ENCODE measurements at places on chromosomes 4 and X. TPM values are rescaled to one million over a fixed set of nuclear protein-coding genes. Genes with fewer than 3 reads are reported as not detected.

GRCh38 chrX:78307665-78308064 lies 19.7 kb downstream of the CYSLTR1 start:
- no peak overlapping the region for H3K27ac ChIP-seq
- H3K36me3 ChIP-seq, result no peaks in the 10 kb centered on the region
- H3K4me1 ChIP-seq, result no peaks in the 10 kb centered on the region
- H3K27me3 ChIP-seq, result no peaks in the 10 kb centered on the region

The GPR119 gene
- not detected for total RNA-seq

DNA sequence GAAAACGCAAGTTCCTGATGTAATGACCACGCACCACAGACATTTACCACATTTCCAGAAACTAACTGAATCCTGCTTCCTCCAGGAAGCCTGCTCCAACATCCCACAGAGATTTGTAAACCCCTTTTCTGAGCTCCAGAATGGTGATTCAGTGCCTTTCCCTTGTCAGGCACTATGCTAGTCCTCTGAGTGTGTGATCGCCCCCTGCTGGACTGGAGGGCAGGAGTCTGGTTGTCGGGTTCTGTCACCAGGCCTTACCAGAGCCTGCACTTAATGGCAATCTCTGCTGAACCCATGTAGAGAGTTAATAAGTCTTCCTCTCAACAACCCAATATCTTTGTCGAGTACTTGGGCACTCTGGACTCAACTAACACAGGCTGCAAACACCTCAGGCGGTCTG lies 14.5 kb upstream of the KDM5C start:
- no peak overlapping the region for H3K27ac ChIP-seq
- H3K4me3 ChIP-seq, result no peak overlapping the region
- H3K36me3 ChIP-seq, result peaks cover 2% of the 10 kb centered on the region
- H3K27me3 ChIP-seq, result peaks cover 46% of the 10 kb centered on the region
- H3K4me1 ChIP-seq, result no peaks in the 10 kb centered on the region

- peaks cover 22% of the 10 kb centered on the region for H3K27me3 ChIP-seq
- no peaks in the 10 kb centered on the region for H3K36me3 ChIP-seq
- no peak for DNase-seq
- peaks cover 2% of the 10 kb centered on the region for H3K4me1 ChIP-seq
- no peak overlapping the region for H3K27ac ChIP-seq
Measured at GRCh38 chrX:103187953-103188475, 26.9 kb upstream of the BEX4 start.

DNA sequence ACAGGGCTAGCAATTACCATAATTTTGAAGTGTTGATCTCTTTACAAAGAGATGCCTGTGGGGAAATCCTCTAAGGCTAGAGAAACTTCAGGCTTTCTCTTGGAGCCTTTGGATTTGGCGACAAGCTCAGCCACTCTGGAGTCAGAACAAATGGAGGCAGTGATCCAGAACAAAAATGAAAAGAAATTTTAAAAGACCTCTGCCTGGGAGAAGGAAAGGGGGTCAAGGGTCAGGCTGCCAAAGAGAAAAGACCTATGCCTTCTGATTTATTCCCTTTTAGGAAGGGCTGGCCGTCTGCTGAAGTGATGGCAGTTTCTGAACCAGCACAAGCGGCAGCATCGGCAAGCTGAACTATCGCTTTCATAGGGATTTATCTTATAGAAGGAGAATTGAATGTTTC lies 140.8 kb upstream of the SFRP2 start:
- H3K4me1 ChIP-seq, result peaks cover 8% of the 10 kb centered on the region
- no peak overlapping the region for H3K27ac ChIP-seq
- H3K4me3 ChIP-seq, result no peak overlapping the region

DNA sequence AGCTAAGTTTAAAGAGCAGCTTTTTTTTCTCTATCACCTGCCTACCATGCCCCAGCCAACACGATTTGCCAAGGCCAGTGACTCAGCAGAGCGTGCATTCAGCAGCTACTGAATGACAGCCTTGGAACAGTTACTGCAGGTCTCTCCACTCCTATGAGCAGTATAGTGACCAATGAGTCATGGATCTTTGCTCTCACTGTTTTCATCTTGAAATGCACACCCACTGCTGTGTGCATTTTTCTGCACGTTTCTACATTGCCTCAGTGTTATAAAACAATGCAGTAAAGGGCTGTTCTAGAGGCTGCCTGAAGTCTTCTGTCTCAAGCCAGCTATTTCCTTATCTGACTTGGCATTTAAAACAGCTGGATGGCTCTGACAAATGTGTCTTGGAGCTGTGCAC lies 66.0 kb upstream of the C4orf54 start:
- H3K36me3 ChIP-seq, result no peaks in the 10 kb centered on the region
- H3K4me1 ChIP-seq, result peaks cover 41% of the 10 kb centered on the region
- H3K27ac ChIP-seq, result peak overlapping the region; percentile 70
- H3K27me3 ChIP-seq, result no peaks in the 10 kb centered on the region
- H3K4me3 ChIP-seq, result no peak overlapping the region
